Body of pancreas (tissue), 4 donors: ENCODE measurements at places on chromosomes 3 and 15. TPM values are rescaled to one million over a fixed set of nuclear protein-coding genes. Genes with fewer than 3 reads are reported as not detected.

CELF6 gene
- total RNA-seq: 4.2 TPM

LNP1 gene
- 6.2 TPM for total RNA-seq

EXD1 gene
- not detected for total RNA-seq

TGM4 gene
- total RNA-seq: not detected

GRCh38 chr3:125318871-125319270 lies 56.3 kb downstream of the ZNF148 start:
- no peak for DNase-seq
